ENCODE measurements at places on chromosomes 7 and 10.

GRCh38 chr7:8751557-8752231 is 318.3 kb downstream of the NXPH1 start:
- DNase-seq: no peak

GRCh38 chr10:6619660-6620059 is 39.6 kb upstream of the PRKCQ start:
- no peak for DNase-seq

GRCh38 chr7:92631067-92631849 is 41.1 kb upstream of the FAM133B start:
- DNase-seq: no peak

- no peak for DNase-seq
These were observed 178.0 kb downstream of the IMMP2L start for GRCh38 chr7:111384065-111384891.

- no peak for DNase-seq
These were observed 54.0 kb downstream of the SHOC2 start for GRCh38 chr10:110973400-110973799.

DNA sequence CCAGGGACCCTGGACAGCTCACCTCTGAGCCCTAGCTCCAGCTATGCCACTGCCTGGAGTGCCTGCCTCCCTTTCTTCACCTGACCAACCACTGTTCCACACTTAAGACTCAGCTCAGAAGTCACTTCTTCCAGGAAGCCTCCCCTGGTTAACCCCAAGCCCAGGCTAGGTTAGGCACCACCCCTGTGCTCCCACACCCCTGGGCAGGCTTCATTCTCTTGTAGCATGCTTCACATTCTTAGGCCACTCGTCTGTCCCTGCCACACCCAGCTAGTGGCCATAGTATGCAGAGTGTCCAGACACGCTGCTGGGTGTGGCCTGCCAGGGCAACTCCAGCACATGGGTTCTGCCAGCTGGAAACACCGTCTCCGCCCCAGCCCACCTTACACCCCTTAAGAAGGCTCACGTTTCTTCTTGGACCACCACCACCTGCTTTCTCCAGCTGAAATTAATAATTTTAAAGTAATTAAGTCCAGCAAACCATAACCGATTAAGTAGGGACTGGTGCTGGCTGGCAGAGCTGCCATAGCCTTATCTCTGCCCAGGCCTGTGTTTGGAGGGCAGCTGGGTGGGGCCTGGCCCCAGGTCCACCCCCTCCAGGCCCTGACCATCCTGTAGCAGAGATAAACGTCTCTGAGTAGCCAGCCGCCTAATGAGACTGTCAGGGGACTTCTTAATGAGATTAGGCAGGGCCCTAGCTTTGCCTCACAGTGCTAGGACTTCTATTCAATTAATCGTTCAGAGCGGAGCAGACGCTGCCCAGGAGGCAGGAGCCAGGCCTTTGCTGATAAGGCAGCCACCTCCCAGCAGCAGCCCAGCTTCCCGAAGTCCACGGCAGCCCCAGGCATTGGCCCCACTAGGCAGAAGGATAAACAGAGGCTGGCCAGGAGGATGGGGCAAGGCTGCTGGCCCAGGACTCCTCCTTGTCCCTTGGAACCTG is 20.5 kb downstream of the GRID1 start:
- no peak for DNase-seq

DNA sequence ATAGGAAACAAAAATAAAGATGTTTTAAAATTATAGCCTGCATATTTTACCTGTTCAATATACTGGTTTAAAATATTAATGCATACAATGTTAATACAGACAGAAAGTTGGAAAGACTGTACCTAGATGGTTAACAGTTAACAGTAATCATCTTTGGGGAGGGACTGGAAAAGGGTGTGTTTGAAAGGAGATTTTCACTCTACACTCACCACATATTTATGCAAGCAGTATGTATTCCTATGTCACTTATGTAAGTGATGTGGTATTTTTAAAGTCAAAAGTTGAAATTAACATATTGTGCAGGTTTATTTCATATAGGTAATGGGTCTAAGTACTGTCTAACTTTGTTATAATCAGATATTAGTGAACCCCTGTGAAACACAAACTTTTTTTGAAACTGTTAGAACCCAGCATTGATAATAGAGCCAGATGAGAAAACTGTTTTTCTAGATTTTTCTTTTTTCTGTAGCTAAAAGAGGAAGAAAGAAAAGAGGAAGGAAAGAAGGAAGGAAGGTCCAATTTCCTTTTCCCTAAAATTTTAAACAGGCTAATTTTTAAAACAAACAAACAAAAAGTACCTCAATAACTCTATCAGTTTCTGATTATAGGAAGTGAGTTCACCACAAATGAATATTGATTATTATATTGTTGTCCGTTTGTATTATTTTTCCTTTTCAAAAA is 9.0 kb upstream of the STARD3NL start:
- no peak for DNase-seq

GRCh38 chr10:103871006-103871405 is 15.6 kb upstream of the SH3PXD2A start:
- no peak for DNase-seq

- no peak for DNase-seq
These were observed 3.0 kb downstream of the BUB3 start for GRCh38 chr10:123157210-123157609.

DNA sequence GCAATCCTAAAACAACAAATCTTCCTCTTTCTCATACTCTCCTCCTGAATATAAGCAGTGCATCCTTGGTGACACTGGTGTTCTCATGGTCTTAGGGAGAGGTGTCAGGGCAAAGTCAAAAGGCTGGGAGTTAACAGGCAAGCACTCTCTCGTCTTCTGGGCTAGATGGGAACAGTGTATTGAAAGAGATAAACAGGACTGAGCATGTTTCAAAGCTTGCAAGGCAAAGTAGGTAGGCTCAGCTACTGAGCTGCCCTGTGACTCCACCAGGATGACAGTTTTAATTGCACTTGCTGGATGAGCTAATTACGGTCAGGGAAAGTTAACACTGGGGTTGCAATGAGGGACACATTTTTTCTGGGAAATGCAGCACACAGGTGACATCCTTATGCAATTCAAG is 554.9 kb upstream of the NRP1 start:
- DNase-seq: no peak

DNA sequence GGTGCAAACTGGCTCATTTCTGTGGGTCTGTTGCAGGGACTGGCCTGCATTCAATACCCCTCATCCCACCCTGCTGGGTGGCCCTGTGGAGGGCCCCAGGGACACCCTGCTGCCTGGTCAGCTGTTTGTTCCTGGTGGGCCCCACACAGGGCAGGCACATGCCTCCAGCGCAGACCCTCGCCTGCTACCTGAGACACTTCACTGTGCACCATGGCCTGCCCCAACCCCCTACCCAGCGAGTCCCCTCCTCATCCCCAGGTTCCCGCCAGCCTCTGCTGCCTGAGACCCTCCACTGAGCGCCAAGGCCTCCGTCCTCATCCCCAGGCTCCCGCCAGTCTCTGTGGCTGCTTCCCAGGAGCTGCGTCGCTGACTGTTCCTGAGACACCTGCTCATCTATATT is 16.8 kb downstream of the GPR146 start:
- no peak for DNase-seq

DNA sequence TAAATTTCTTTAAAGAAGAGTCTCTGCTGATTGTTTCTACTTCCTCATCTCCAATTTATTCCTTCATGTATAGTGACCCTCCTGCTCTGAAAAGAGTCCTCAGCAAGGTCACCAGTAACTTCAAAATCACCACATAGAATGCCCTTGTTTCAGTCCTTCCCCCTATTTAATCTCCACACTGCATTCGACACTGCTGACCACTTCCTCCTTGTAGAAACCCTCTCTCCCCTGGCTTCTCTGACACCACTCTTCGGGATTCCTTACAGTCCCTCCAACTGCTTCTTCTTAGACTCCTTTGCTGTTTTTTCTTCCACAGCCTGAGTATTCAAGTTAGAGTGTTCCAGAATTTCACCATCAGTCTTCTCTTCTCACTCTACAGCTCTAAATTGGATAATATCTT is 89.5 kb downstream of the VPS41 start:
- no peak for DNase-seq

DNA sequence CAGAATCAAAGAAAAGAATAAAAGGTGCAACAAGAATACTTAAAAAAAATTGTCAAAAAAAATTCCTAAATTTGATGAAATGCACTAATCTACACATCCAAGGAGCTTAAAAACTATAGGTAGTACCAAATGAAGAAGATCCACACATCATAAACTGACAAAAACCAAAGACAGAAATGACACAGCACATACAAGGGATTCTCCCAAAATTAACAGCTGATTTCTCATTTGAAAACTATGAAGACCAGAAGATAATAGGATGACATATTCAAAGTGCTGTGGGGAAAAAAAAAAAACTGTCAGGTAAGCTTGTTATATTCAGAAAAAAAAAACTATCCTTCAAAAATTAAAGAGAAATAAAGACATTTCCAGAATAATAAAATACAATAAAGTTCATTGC is 618.2 kb downstream of the TNS3 start:
- DNase-seq: no peak

Data from H9 (cell line).